ENCODE measurements at places on chromosomes 11 and 22.
A peak's percentile ranks its signal among the peaks of the same experiment; 100 is the strongest.

DNA sequence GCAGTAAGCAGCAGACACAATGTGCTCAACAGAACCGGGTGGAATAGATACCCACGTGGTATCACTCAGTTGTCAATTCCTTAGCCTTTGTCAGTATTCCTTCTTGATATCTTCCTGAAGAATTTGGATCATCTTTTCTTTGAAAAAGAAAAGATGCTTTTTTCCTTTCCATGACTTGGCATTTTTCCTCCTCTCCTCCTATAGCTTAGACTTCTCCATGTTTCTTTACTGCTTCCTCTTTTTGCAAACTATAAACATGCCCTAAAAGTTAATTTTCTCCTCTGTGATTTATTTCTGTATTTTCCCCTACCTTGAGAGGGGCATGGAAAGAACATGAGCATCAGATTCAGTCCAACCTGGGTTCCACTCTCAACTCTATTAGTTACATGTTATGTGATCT is 11.7 kb downstream of the CBLIF start:
- DNase-seq: no peak

DNA sequence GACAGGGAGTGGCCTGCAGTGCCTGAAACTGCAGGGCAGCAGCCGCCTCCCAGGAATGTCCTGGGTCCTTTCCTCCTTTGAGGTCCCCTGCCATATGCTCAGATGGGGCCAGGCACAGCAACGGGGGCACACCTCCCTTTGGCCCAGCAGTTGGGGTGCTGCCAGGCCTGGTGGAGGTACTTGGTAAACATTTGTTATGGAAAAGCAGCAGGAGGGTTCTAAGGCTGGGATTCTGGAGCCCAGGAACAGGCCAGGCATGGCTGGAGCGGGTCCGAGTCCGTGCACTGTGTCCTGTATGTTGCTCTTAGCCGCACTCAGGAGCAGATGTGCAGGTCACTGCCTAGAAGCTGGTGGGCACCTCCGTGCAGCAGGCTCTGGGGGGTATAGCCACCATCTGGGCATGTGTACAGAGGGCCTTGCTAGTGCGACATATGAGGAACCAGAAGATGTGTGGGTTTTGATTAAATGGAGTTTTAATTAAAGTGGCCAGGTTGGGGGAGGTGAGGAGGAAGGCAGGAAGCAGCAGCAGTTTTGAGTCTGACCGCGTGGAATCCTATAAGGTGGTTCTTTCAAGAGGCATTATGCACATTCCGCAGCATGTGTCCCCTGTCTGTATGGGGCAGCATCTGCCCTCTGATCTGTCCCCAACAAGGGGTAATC is 1.5 kb downstream of the ADORA2A start:
- DNase-seq: no peak

GRCh38 chr11:92045301-92045700 is 179.3 kb upstream of the FAT3 start:
- no peak for DNase-seq

DNA sequence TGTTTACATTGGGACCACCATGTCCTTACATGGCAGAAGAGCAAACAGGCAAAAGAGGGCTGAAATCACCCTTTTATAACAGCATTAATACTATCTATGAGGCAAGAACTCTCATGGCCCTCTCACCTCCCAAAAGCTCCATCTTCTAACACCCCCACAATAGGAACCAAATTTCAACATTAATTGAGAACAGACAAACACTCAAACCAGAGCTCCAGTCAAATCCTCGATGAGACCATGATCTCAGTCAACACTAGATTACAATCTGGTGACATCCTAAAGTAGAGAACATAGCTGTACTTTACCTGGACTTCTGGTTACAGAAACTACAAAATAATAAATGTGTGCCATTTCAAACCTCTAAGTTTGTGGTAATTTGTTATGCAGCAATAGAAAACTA is 25.1 kb downstream of the OR2AG2 start:
- no peak for DNase-seq

DNA sequence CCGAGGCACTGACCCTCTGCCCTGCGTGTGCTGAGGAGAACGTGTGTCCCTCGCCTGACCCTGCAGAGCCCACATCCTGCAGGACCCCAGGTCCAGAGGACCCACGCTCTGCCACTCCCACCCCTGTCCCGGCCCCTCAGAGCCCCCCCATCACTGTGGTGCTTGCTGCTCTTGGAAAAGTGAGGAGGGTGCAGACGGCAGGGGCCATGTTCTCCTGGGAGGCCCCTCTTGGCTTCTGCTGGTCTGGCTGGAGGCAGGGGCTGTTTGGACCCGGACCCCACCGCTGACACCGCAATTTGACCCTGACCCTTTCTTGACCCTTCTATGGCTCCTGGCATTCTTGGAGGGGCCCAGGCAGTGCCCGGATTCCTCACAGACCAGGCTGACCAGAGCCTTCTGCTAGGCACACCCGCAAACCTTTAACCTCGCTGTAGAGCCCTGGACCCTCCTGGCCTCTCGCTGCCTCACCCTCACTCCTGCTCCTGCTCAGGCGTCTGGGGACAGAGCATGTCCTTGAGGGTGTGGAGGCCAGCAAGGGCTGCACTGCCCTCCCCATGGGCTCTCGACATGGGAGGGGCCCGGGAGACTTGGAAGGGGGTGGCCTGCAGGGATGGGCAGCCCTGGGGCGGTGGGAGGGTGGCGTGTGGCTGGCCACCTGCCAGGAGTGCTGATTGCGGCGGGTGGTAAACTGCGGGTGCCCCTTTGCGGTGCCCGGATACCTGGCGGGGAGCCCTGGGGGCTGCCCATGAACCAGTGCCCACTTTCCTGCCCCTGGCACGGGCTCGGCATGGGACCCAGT is 37.0 kb upstream of the MUC5AC start:
- DNase-seq: peak; percentile 48

DNA sequence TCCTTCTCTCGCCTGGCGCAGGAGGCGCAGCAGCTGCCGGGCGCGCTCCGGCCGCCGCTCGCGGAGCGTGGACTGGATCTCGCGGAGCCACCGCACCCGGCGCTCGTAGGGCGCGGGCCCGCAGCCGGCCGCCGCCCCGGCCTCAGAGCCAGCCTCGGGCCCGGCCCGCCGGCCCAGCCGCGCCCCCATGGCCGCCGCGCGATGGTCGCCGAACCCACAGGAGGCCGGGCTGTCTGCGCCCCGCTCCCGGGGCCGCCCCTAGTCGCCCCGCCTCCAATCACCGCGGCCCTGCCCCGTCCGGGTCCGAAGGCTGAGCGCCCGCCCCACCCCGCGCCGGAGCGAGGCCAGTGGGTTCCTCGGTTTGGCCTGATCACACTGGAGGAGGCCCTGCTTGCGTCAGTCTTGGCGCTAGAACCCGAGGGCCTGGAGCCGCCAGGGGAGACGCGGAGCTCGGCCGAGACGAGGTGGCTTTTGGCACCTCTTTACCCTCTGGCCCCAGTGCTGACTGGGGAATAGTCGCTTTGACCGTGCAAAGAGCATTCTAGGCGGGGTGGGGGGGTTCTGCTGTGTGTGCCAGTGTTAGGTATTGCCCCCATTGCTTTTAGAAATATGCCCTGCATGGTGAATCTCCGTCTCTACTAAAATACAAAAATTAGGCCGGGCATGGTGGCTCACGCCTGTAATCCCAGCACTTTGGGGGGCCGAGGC is at the start of gene LRRC75B:
Gene LRRC75B, minus strand, starts transcription at position 223 of the 708 bp plus-strand sequence. Its CDS starts 34 bp downstream, at position 189.
- peak; percentile 69 for DNase-seq

DNA sequence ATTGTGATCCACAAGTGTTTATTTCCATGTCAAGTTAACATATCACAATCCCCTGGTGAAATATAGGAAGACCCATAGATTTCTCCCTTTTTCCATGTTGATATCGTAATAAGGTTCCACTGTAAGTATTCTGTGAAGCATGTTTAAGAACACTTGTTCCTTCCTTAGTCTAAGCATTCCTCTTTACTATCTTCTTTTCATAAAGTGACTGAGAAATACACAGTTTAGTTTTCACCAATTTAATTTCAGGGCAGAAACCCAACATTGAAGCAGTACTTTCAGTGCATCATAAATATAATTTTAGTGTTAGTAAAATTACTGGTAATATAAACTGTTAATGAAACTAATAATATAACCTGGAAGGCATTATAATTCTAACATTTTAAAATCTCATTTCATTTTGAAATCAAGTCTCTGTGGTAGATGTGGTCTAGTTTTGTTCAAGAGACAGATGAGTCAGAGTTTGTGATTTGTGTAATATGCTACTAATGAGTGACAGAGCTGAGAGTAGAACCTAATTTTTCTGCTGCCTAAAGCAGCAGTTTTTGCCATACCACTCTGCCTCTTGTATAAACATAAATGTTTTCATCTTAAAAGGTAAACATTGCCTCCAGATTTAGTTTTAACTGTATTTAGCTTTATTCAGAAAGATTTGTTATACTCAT is 79.4 kb downstream of the ATM start:
- peak; percentile 12 for DNase-seq

Measured in RPMI7951 (cell line).